Right lobe of liver (tissue), 6 donors: ENCODE measurements at places on chromosomes 3 and 15. TPM values are rescaled to one million over a fixed set of nuclear protein-coding genes. Genes with fewer than 3 reads are reported as not detected.

DNA sequence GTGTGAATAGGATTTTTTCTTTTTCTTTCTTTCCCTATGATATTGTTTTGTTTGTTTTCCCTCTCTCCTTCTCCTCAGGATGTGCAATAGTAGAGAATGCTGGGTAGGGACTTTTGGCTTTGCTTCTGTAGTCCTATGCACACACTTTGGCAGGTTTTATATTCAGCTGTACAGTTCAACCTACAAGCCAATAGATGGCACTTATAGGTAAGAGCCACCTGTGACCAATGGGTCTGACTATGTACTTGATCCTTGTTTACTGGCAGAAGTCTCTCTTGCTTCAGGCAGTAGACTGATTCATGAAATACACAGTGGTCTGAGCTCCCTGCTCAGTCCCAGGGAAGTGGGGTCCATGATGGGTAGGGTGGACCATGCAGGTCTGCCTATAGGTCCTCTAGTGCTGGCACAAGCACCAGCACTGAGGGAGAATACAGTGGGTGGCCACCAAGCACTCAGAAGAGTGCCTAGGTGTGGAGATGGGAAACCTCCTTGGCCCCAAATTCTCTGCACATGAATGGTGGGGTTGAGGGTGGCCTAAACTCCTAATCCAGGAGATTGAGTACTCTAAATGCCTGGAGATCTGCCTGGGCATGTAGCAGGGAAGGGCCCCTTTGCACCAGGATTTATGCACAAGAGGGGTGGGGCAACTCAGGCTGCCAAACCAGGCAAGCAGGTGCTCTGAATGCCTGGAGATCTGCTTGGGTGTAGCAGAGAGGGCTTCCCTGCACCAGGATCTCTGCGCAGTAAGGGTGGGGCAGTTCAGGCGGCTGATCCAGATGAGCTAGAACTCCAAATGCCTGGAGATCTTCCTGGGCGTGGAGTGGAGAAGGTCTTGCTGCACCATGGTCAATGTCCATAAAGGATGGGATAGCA lies 176.1 kb downstream of the DOCK3 start:
- DNase-seq, result no peak
- H3K4me3 ChIP-seq, result no peak overlapping the region
- no peaks in the 10 kb centered on the region for H3K36me3 ChIP-seq
- no peaks in the 10 kb centered on the region for H3K27me3 ChIP-seq

DNA sequence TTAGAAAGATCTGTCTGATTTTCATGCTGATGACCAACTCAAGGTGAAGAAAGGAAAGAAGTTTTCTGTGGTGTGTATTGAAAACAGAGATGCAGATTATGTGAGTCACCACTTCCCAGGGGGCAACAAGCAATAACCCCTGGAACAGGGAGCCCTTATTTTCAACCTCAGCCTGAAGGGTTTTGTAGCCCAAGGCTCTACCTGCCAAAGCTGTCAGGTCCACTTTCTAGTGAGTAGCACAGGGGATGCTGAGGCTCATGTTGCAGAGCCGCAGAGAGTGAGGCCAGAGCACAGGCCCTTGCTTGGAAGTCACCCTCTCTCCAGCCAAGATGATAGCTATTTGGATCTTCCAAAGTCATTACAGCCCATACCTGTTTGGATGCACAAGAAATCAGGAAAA lies 152.2 kb upstream of the SLC24A5 start:
- H3K4me3 ChIP-seq, result no peak overlapping the region
- DNase-seq, result no peak
- no peak overlapping the region for H3K27ac ChIP-seq
- no peaks in the 10 kb centered on the region for H3K27me3 ChIP-seq
- no peaks in the 10 kb centered on the region for H3K36me3 ChIP-seq
- H3K4me1 ChIP-seq, result no peaks in the 10 kb centered on the region

DNA sequence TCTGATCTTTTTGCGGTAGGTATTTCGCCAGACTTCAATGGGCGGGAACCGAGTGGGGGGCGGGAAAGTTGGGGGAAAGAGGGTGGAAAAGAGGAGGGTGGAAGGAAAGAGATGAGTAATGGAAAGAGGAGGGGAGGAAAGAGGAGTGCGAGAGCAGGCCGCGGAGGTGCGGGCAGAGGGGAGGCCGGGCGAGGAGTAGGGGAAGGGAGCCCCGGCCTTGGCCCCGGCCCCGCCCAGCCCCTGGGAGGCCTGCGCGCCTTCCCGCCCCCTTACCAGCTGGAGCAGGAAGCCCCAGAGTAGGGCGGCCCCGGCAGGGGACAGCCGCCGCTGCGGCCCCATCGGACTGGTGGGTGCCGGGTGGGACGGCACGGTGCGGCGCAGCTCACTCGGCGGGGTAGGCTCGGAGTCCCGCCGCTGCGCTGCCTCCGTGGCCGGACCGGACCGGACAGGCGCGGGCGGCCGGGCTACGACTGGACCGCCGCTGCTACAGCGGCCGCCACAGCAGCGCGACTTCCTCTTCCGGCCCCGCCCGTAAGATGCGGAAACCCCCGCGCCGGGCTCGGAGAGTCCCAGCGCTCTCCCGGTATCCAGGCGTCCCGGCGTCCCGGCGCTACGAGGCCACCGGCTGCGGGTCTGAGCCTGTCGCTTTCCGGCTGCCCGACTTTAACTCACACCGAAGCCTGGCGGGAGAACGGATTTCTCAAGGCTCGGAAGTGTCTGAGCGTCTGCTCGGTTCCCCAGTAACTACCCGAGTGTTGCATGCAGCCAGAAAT lies at the start of gene SPPL2A:
Gene SPPL2A (minus strand): TSS at position 512 of the 773 bp plus-strand sequence. CDS start 173 bp downstream, at position 339.
- no peaks in the 10 kb centered on the region for H3K4me1 ChIP-seq
- peak; percentile 91 for DNase-seq
- H3K27me3 ChIP-seq, result no peaks in the 10 kb centered on the region
- peak within 1 kb of the TSS; percentile 99 for H3K27ac ChIP-seq

- H3K27me3 ChIP-seq, result no peaks in the 10 kb centered on the region
- H3K4me1 ChIP-seq, result no peaks in the 10 kb centered on the region
- no peak overlapping the region for H3K4me3 ChIP-seq
- DNase-seq, result no peak
- no peaks in the 10 kb centered on the region for H3K36me3 ChIP-seq
Measured at GRCh38 chr3:71310359-71310979, 273.1 kb downstream of the FOXP1 start.

GRCh38 chr3:166461626-166462025 lies 624.4 kb upstream of the BCHE start:
- H3K27ac ChIP-seq, result no peak overlapping the region
- H3K4me1 ChIP-seq, result no peaks in the 10 kb centered on the region
- no peak for DNase-seq
- no peaks in the 10 kb centered on the region for H3K36me3 ChIP-seq
- no peak overlapping the region for H3K4me3 ChIP-seq
- no peaks in the 10 kb centered on the region for H3K27me3 ChIP-seq

DNA sequence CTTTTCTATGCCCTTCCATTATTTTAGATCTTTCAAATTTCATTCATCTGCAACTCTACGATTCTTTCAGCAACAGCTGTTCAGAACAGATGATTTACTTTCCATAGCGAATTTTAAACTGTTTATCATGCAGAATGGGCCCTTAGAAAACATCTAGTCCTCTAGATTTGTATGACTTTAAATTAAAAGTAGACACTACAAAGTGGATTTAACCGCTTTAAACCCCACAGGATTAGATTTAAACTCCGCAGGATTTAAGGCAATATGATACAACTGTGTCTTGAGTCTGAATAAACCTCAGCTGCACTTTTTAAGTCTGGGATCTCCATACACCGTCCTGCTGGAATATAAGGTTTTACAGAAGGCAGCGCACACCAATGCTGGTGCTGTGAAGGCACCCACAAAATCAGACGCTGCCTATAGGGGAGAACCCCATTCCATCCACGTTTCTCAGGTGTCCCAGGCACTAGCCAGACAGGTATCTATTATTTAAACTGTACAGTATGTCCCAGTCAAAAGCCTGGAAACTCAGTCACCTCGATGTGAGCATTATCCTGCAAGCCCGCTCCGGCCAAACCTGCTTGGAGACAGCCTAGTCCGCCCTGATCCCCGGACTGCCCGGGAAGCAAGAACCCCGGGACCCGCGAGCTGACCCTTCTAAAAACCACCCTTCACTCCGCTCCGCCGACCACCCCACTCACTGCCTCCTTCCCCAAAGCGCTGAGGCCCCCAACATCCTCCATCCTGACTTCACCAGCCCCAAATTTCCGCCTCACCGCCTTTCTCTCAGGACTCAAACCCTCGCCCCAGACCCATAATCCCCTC lies 768 bp downstream of the ANO10 start:
- H3K4me1 ChIP-seq, result no peaks in the 10 kb centered on the region
- H3K36me3 ChIP-seq, result no peaks in the 10 kb centered on the region
- no peaks in the 10 kb centered on the region for H3K27me3 ChIP-seq
- DNase-seq, result peak; percentile 51
- H3K4me3 ChIP-seq, result peak overlapping the region; percentile 66
- peak overlapping the region; percentile 68 for H3K27ac ChIP-seq

The MYL3 gene
- total RNA-seq, result 1.6 TPM

The GOLGA6B gene
- 0.19 TPM for total RNA-seq

The DPPA4 gene
- total RNA-seq, result 1.3 TPM

The SMCO1 gene
- total RNA-seq, result not detected

The PLCB2 gene
- 18.0 TPM for total RNA-seq

The CCDC33 gene
- total RNA-seq, result not detected

The ATP8B4 gene
- 8.5 TPM for total RNA-seq

The MAGEL2 gene
- not detected for total RNA-seq

The VPS39 gene
- 19.9 TPM for total RNA-seq
